Renal cortical epithelial cell (primary cell): ENCODE measurements at places on chromosomes 11 and 22.

GRCh38 chr11:68074584-68075352, 35.9 kb downstream of the TCIRG1 start:
- no peak for DNase-seq

- DNase-seq = peak; percentile 54
These were observed 81.1 kb upstream of the WNT7B start for GRCh38 chr22:46058091-46058420.

DNA sequence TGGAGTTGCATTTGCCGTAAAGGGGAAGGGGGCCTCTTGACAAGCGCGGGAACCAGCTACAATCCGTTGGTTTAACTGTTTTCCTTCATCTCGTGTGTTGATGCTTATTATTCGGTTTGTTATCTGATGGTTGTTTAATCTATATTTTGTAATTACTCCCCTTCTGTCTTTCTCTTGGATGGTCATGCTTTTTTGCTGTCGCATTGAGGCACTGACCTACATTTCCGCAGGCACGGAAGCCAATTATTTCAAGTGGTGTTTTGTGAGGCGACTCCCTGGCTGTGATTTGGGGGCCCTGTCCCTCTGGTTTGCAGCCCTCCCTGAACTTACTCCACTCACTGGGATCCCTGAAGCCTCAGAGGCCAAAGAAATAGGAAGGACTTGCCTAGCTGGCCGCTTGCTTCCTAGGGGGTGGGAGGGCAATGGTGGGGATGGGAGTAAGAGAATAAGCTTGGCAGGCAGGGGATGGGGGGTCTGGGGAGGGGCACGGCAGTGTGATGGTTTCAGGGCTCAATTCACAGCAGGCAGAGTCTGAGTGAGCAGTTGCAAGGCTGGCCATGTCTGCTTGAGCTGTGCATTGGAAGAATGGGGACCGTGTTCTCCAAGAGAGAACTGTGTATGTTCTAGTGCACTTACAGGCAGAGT, 165.8 kb upstream of the B3GAT1 start:
- no peak for DNase-seq

DNA sequence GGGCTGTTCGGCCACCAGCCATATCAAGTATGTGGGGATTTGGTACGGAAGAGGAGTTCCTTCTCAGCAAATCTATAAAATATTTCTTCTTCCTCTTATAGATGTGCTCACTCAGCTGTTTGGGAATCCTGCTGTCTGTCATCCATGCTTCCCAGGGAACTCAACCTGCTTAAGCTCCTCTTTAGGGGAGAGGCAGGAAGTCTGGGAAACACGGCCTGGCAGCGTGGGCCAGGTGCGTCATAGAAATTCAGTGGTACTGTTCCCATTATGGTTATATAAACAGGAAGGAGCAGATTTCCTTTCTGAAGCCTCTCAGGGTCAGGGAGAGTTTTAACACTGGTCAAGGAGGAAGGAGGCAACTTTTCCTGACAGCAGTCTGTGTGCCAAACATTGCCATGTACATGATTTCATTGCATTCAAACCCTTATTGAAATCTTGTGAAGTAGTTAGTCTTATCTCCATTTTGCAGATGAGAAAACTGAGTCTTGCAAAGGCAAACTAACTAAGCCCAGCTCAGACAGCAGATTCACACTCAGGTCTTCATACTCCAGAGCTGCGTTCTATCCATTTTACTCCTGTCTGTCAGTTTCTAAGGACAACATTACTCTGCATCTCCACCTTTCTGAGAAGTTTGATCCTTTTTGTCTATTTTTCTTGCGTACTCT, 35.4 kb upstream of the AMOTL1 start:
- no peak for DNase-seq

GRCh38 chr11:74773476-74773875, 24.8 kb downstream of the RNF169 start:
- DNase-seq = no peak

DNA sequence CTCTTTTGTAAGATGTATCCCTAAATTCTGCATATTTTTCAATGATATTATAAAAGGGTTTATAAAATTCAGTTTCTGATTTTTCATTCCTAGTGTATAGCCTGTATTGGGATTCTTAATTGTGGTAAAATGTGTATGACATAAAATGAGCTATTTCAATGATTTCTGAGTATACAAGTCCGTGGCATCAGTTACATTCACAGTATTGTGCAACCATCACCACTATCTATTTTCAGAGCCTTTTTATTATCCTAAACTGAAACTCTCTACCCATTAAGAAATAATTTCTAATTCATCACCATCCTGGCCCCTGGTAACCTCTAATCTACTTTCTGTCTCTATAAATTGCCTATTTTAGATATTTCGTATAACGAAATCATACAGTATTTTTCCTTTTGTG, 39.8 kb downstream of the EIF3F start:
- DNase-seq = no peak

DNA sequence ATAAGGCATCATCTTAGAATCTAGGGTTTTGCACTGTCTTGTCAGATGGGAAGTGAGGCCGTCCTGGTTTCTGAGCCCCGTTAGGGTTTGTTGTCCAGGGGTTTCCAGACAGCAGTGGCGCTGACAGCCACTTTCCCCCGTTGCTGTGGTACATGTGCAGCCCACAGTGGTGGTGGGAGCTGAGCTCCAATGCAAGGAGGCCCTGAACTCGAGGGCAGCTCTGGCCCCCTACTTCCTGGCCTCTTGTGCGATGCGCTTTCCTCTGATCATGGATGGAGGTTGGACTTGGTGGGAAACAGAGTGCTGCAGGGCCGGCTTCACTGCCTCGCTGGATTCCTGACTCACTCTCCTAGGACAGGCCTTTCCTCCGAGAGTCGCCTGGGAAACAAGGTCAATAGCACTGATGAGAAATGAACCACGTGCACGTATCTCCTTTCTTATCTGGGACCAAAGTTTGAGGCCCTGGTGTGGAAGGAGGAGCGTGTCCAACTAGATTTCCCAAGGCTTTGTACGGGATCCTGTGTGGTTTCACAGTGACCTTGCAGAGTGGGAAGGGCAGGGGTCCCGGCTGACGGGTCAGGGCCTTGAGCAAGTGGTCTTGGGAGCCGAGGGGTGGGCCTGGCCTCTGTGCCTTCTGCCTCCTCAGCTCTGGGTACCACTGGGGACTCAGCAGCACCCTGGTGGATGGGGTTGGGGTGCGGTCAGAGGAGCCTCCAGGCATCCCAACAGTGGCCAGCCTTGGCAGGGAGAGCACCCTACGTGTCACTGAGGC, 3.7 kb downstream of the PHRF1 start:
- DNase-seq = peak; percentile 29

GRCh38 chr11:127766734-127767133, 766.2 kb upstream of the KIRREL3 start:
- no peak for DNase-seq

GRCh38 chr11:102325088-102325487, 7.8 kb downstream of the BIRC3 start:
- no peak for DNase-seq

GRCh38 chr22:45966320-45966894, 10.6 kb downstream of the WNT7B start:
- no peak for DNase-seq

DNA sequence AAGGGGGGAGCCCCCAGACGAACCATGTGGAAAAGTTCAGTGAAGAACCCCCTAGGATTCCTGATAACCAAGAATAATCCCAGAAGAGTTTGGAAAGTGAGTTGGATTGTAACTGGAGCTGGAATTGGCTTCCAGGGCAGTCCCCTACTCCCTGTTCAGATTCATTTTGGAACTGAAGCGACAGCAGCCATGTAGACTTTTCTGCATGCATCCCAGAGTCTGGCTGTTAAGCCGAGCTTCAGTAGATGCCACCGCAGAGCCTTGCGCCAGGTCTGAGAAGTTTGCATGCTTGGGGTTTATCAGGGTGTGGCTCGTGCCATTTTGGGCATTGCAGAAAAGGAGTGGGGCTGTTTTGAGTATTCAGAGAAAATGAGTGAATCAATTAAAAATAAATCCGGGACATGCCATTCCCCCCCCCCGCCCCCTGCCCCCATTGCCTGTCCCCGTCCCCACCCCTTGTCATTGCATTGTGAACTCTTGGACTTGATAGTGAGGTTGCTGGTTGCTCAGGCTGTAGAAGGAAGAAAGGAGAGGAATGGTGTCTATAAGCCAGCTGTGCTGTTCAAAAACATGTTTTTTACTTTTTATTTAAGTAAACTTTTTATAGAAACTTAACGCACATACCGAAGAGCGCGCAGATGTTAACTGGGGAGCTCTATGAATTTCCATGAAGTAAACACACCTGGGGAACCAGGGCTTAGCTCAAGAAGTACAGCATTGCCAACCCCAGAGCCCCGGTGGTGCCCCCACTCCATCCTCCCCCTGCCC, 71.2 kb downstream of the LDLRAD3 start:
- DNase-seq = no peak

DNA sequence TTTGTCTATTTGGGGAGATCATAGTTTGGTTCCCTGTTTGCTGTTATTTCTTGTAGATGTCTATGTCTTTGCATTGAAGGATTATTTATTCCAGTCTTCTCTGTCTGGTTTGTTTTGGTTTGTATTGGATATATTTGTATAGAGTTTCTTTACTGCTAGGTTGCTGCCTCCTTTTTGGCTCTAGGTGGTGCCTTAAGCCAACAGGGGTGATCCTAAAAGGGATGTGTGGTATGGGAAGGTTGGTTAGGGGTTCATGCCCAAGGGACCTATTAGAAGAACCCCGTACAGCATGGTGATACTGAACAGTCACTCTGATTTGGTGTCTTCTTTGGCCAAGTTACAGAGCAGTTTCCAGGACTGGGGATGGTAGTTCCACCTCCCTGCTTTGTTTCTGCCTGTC, 36.4 kb upstream of the PGR start:
- DNase-seq = no peak

DNA sequence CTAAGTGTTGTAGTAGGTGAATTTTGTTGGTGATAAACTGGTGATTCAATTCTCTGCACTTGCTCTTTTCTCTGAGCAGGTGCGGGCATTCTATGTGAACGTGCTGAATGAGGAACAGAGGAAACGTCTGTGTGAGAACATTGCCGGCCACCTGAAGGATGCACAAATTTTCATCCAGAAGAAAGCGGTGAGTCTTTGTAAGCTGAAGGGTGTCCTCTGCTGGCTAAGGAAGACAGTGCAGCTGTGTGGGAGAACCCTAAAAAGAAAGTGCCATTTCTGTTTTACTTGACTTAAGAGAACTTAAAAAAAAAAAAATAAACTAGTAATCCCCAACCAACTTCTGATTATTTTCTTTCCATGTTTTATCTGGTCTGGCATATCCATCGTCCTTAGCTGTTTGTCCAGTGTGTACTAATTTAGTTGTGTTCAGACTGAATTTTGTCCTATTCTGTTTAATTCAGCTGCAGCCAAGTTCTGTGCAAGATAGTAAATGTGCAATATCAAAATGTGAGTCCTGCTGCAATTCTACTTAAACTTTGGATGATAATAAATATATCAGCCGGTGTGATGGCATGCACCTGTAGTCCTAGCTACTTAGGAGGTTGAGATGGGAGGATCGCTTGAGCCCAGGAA, 29.6 kb downstream of the CAT start:
- peak; percentile 51 for DNase-seq

GRCh38 chr11:126111458-126112116, 48.9 kb upstream of the CDON start:
- DNase-seq = no peak

GRCh38 chr11:112467721-112468120, 207.1 kb upstream of the PLET1 start:
- DNase-seq = no peak

GRCh38 chr11:115241899-115242298, 262.3 kb downstream of the CADM1 start:
- DNase-seq = no peak

GRCh38 chr22:49763138-49763537, 64.5 kb downstream of the BRD1 start:
- no peak for DNase-seq

DNA sequence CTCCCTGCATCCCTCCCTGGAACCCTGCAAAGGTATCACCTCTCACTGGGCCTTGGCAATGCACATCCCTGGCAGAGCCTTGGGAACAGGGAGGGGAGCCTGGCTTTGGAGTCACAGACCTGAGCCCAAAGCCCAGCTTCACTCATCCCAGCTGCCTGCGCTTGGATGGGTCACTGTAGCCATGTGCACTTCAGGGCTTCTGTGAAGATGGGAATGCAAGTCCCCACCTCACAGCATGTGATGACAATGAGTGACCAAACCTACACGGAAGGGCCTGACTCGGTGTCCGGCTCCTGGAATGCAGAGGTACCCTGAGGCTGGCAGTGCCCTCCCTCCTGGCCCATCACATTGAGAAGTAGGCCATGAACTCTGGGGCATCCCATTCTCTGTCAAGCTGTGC, 22.8 kb upstream of the BAIAP2L2 start:
- no peak for DNase-seq

DNA sequence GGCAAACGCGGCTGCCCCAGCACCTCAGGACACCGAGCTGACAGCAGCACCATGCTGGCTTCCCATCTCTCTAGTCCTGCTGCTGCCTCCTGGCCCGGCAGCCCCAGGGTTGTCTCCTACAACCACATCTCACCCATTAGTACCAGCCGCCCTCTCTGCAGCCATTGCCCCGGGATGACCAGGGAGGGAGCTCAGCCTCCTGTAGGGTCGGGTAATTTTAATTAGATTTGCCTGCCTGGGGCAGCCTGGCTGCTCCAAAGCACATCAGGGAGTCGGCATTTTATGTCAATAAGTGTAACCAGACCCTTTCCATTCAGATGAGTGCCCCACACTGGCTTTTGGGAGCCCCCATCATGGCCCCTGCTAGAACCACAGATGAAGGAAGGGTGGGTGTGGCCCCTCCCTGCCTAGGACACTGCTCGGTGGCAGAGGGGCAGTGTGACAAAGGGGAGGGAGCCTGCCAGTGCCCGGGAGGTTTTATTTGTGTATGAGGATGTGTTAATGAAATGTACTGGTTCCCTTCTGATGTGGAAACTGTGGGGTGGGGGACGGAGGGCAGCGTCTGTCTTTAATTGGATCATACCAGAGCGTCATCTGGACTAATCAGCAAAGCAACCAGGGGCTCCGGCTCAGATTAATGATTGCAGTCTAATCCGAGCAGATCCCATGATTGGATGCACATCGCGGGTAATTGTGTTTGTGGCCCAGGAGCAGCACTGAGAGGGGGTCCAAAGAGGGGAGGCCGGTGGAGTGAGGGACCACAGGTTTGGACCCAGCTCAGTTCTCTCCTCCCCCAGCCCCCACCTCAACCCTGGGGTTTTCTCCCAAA, 125.3 kb downstream of the FEZ1 start:
- no peak for DNase-seq

- DNase-seq = no peak
These were observed 128.6 kb upstream of the DDI1 start for GRCh38 chr11:103907548-103908455.

- no peak for DNase-seq
These were observed 689 bp downstream of the RAB39A start for GRCh38 chr11:107928767-107929507.
